Naive thymus-derived CD4-positive, alpha-beta T cell (primary cell): ENCODE measurements at places on chromosomes 5 and 9.

- no peak for DNase-seq
These were observed 626.5 kb downstream of the IRX1 start for GRCh38 chr5:4222147-4222546.

- DNase-seq = no peak
These were observed 73.7 kb upstream of the ADAMTS2 start for GRCh38 chr5:179418972-179419371.

DNA sequence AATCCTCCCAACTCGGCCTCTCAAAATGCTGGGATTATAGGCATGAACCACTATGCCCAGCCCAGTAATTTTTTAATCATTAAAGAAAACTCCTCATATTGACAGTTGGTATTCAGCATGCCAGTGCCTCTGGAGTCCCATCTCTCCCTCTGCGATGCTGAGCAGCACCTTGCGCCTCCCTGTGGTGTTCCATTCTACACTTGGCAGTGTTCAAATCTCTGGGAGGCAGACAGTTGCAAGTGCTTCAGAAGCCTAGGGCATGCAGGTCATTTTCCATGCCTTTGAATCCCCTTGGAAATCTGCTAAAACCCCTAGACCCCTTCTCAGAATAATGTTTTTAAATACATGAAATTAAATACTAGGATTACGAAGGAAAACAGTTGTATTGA, 41.3 kb downstream of the GARNL3 start:
- DNase-seq = no peak

- DNase-seq = no peak
These were observed 23.8 kb downstream of the ANXA2R start for GRCh38 chr5:43016217-43016779.

DNA sequence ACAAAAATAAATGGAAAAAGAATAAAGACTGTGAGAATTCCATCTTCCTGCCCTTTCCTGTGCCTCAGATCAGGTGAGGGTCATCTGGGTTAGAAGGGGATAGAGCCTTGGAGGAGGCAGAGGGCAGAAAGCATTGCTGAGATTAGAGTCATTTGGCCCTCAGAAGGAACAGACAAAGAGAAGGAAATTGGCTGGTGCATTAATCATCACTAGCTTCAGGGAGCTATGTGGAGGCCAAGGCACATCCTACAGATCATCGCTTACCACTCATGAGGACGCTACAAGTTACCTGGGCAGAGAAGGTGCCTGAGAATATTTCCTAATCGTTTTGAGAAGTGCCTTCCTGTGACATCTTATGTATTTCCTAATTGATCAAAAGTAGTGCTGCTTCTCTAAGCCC, 74.5 kb downstream of the C7 start:
- DNase-seq = no peak

DNA sequence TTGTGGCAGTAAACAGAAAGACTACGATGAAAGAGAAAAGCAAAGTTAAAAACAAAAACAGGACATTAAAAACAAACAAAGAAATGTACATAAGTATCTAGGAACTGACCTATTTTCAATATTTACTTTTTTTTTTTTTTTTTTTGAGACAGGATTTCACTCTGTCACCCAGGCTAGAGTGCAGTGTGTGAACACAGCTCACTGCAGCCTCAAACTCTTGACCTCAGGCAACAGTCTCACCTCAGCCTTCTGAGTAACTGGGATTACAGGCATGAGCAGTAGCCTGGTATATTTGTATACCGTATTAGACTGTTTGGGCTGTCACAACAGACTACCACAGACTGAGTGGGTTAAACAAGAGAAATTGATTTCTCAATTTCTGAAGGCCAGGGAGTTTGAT, 1189.1 kb downstream of the CDH9 start:
- no peak for DNase-seq

GRCh38 chr5:111243318-111243717, 19.1 kb downstream of the CAMK4 start:
- no peak for DNase-seq

GRCh38 chr5:120605325-120606079, 141.4 kb downstream of the PRR16 start:
- DNase-seq = no peak

DNA sequence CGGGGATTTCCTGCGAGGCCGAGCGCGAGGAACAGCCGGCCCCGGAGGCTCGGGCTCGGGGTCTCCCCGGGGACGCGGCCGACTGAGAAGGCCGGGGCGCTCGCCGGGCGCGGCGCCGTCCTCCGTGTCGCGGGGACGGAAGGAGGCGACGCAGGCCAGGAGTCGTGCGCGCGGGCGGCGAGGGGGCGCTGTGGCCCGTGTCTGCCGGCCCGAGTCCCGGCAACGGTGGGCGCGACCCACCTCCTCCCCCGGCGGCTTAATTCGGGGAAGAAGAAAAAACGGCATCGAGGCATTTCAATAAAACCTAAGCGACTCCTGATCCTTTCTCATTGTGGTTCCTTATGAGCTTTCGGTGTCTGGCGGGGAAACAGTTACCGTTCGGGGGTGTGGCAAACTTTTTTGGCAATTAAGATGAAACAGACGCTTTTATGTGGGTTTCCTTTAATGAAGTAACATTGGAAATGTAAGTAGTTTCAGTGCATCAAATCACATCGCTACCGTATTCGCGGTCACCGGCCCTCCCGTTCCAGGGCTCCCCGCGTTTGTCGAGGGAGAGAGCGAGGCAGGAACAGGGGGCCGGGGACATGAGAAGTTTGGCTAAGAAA, 3.7 kb upstream of the IRX2 start:
- DNase-seq = no peak

DNA sequence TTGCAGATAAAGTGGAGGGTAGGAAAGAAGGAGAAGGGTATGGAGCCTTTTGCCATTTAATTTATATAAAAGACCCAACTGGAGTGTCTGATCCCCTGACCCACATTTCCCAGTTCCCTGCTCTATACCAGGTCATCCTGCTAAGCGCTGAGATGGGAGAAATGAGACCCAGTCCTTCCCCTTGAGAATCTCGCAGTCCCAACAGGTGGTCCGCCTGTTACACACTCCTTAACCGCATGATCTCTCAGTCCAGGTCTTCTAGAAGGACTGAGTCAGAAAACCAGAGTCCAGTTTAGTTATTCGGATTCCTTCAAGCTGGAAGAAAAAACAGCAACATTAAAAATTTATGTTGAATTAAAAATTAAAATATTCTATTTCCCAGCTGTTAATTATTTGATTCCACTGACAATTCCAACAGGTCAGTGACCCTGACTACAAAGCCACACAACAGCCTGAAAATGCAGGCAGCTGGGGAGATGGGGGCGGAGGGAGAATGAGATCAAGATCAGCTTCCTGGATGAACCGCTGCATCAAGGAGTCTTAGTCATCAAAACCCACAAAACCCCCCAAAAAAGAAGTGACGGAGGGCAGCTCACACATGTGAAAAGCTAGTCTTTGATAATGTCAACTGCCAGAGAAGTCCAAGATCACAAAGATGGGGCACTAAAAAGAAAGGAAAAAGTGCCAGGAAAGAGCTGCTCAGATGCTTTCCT, 44.0 kb downstream of the GGTA1 start:
- DNase-seq = no peak

DNA sequence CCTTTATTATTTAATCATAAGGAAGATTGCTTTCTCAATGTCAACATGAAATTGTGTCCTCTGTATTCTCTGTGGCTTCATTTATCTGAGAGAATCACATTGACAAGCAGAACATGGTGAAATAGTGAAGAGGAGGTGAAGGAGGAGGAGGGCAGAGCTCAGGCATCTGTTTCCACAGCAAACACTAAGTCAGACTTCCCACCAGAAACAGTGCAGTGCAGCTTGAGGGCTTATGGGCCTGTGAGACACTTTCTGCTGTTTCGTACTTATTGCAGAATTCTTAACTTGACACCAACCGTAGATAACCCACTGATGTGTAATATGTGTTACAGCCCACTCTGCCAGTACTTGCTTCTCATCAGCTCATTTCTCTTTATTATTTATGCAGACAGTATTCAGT, 386.3 kb downstream of the DIRAS2 start:
- DNase-seq = no peak

DNA sequence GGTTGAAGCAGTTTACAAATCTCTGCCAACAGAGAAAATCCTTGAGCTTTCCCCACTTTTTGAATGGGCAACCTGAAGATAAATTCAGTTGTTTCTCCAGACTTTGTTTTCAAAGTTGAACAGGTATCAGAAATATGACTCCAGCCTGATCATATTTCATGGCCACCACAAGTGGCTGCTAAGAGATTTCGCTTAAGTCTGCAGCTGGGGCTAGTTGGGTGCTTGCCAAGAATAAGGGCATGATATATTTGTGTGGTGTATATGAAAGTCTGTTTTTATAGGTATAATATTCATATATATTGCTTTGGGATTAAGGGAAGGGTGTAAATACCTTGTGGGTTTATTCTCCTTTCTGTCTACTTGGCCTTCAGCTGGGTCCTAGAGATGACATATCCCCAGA, 168.4 kb upstream of the GDNF start:
- DNase-seq = no peak

DNA sequence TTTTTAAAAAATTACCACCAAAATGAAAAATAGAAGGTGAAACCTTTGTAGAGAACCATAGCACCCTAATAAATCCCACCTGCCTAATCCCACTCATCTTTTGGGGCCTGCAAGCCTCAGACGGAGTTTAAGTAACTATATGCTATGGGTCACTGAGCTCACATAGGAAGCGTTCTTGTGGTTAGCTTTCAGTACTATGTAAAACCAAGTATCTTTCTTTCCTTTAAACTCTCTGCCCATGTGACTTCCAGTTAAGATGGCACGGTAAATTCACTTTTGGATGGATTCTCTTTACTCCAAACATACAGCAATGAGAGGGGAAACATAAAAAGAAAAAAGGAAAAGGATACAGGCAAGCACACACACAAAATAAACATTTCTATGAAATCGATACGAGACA, 50.9 kb downstream of the FANCC start:
- DNase-seq = no peak

DNA sequence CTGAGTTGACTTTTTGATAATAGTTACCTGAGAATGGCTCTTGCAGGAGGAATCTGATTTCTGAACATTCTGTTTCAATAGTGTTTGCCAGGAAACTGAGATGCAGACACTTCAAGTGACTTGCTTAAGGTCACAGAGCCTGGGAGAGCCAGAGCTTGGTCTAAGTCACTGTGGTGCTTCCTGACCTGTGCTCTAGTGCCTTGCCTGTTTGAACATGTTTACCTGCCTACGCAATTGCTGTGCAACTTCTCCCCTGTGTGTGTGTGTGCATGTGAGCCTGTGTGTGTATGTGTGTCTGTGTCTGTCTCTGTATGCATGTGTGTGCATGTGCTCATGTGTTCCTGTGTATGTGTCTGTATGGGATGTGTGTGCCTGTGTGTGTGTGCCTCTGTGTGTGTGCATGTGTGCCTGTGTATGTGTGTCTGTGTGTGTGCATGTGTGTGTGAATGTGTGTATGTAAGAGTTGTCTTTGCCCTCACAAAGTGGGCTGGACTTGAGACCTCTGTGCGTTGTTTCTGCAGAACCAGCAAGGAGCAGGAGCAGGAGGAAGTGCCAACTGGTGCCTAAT, 185.8 kb downstream of the GADD45G start:
- no peak for DNase-seq

GRCh38 chr5:90408571-90409317, 812 bp downstream of the CETN3 start:
- no peak for DNase-seq

- DNase-seq = no peak
These were observed 1424.5 kb upstream of the NUDT12 start for GRCh38 chr5:104987074-104987473.

DNA sequence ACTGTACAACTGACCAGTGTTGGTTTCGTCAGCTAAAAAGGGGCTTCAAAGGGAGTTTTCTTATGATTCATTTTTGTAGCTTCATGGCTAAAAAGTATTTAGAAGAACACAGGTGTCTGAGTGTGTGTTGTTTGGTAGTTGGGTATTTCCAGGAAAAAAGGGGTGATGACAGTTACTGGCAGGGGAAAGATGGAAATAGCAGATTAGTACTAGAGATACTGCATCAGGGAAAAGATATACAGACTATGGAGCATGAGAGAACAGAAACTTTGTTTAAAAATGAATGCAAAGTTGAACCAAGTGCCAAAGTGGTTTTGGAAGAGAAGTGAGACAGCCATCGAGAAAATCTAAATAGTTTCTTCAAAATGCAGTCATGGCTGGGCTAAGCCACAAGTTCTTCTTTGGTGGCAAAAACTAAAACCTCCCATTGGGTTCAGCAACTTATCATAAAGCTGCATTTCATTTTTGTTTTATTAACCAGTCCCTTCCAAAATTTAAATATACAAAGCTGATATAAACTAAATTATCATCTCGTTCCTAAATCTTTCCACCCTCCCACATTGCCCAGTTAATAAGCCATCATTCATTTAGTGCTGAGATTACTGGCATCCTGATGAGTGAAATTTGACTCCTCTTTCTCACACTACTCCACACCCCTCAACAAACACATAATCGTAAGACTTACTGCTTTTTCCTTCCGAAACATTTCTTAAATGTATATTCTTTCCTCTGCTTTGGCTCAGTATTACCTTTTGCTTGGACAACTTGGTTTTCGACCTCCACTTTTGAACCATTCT, 33.5 kb downstream of the ELL2 start:
- no peak for DNase-seq

- DNase-seq = no peak
These were observed 122.5 kb downstream of the LHFPL2 start for GRCh38 chr5:78526049-78526525.

DNA sequence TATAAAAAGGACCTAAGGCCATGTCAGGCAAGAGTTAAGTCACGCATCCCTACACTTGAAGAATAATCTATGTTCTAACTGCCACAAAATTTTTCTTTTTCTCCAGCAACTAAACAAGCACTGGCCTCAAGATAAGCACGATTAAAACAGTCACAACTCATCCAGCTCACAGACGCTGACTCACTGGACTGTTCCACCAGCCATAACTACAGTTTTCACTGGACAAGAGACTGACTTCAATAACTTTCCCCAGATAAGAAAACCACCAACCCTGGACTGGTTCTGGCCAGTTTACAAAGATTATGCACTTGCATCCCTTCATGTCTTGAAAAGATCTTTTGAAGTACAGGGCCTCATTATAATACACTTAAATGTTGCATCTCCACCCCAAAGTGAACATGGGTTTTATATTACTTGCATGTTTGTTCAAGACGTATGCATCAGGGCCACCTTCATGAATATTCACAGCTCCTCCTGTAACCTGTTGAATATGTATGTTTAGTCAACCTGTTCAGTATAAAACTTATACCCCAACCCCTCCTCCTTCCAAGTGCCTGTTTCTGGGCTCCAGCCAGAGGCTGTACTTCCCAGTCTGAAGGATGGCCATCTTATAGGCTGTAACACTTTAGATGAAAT, 129.3 kb upstream of the EPB41L4A start:
- DNase-seq = no peak

GRCh38 chr9:35948901-35949318, 9.0 kb downstream of the OR2S2 start:
- no peak for DNase-seq
